ENCODE measurements at places on chromosomes 7 and 10.

- DNase-seq: no peak
Observed at GRCh38 chr7:142606081-142606480, 143.2 kb upstream of the PRSS1 start.

DNA sequence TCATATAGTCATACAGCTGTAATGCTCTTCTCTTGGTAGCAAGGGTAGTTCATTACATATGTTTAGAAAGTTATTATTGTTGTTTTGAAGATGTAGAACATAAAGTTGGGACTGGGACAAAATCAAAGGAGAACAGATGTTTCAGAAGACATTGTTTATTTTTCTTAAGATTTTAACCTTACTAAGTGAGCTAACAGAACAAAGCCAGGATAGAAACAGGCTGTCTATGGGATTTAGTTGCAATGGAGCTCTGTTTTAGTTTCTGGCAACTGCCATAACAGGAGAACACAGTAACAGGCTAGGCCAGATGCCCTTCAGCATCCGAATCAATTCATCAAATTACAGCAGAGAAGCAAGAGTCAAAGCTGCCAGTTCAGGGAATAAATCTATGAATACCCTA, 382.4 kb downstream of the ARL4A start:
- no peak for DNase-seq

DNA sequence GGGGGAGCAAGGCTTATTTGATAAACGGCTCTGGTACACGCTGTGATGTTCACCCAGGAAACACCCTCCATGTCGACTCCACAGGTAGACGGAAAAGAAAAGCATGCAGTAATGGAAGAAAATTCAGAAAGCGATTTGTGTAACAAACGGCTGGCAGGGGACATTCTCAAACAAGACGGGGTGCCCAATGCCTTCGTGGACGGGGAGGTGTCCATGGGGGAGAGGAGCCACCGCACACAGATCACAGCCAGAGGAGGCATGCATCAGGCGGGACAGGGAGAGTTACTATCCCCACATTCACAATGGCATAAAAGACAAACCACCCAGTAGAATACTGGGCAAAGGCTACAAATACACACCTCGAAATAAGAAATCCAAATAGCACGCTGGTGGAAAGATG, 20.1 kb downstream of the CNPY1 start:
- DNase-seq: no peak

- DNase-seq: no peak
Observed at GRCh38 chr7:110418659-110419280, 672.2 kb upstream of the LRRN3 start.

DNA sequence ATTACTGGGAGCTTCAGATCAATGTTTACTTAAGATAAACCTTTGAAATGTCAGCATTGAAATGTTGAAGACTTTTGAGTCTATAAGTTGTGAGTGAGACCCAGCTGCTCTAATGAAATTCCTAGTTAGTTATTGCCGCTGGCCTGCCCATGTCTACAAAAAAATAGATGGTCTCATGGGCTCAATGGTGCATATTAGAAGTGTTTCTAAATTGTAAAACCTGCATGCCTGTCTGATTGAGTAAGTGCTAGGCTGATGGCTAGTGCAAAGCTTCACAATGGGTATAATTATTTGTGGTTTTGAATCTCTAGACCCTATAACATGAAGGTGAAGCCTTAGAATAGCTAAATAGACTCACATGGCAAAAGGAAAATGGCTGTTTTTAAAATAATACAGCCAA, 234.5 kb downstream of the SORCS3 start:
- DNase-seq: no peak

DNA sequence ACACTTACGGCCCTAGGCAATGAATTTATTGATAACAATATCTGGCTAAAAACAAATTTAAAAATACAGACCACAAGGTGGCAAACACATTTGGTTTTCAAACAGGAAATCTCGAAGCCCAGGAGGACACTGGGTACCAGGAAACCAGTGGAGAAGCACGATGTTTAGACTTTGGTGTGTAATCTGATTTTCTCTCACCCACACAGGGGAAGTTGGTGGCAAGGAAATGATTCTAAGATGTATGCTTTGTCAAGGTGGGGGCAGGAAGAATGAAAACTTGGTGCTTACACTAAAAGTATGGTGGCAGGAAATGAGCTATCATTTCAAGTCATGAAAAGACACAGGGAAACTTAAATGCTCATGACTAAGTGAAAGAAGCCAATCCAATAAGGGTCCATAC, 113.2 kb upstream of the ANKRD1 start:
- no peak for DNase-seq

DNA sequence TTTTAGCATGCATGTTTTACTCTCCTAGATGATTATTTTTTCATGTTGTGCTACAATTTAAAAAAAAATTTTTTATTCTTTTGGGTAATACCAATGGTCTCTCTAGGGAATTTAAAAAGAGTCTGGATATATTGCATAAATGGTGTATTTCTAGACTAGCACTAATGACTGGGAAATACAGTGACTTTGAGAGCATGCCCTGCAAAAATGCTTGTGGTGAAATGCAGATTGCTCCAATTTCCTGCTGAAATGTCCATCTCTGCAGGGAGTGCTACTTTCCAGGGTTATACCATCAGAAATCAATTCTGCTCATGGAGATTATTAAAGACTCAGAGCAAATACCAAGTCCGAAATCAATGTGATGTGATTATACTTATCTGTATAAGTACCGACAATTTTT, 186.1 kb downstream of the PRKG1 start:
- DNase-seq: no peak

- DNase-seq: no peak
Observed at GRCh38 chr10:86284355-86285105, 82.1 kb downstream of the GRID1 start.

DNA sequence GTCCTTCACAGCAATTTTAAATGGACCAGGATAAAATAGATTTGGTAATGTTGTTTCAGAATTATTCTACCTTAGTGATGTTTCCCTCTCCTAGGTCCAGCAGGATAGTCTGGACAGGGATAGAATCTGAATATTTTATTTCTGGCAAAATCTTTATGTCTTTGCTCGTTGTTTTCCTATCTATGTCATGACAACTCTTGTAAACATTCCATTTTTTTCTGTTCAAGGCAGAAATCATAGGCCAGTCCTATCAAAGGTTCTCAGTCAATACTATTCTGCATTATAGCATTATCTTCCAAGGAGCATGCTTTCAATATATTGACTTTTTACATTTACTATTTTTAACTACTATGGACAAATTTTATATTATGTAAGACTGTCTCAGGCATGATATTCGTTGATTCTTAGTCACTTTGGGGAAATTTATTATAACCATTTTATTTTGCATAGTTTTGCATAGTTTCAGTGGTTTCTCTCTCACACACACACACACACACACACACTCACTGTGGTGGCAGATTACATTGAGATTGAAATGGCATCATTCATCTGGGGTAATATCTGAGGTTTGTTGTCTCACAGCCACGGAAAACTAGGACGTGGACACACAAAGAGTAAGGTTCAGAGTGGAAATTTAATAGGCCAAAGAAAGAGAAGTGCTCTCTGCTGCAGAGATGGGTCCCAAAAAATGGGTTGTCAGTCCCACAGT, 17.2 kb downstream of the TAS2R60 start:
- DNase-seq: no peak

DNA sequence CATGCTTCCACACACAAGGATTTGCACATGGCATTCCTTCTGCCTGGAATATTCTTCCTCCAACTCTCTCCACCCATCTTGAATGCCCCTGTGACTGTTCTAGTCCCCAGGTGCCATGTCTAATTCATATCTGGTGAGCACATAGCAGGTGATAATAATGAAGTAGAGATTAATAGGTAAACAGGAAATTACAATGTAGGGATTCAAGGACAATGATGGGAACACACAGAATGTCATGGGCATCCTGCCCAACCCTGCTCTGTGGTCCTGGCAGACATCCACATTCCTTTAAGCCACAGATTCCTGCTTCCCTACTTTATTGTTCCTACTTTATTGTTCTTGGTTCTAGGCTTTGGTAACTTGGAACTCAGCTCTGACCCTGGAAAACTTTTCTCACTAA, 115.8 kb downstream of the THSD7A start:
- DNase-seq: no peak

DNA sequence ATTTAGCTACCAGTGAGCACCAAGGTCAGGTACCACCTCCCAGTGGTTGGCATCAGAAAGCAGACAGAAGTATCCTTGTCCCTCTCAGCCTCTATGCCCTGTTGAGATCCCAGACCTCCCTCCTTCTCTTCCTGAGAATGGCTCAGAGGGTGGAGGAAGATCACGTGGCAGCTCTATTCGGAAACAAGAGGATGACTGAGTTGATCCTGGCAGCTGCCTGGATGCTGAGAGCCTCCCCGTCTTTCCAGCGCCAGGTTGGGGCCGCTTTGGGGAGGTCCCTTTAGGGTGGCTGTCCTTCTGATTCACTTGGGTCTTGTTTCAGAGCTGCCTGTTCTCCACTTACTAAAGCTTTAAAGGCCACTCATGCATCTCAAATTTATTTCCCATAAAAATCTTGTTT, 36.9 kb upstream of the NPFFR1 start:
- no peak for DNase-seq

GRCh38 chr7:44216521-44217222, 15.9 kb downstream of the YKT6 start:
- peak; percentile 31 for DNase-seq

DNA sequence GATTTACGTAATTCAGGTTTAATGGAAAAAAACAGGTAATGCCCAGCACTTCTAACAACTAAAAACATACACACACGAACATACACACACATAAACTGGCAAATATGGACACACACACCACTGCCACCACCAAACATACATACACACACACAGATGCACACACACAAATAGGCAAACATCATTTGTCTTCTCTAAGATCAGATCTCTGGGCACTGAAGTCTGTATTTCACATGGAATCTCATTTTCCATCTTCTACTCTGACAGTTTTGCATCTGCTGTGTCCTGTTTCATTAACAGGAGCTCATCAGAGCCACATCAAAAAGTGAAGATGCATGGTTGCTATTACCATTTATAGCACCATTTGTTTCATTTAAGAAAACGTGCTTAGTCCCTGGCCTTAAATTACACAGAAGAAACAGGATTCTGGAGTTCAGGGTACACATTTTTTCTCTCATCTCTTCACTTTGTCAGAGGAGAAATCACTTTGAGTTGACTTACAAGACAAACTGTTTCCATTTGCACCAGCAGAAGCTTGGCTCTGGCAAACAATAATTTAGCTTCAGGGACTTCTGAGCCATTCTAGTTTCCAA, 165.3 kb downstream of the SORCS1 start:
- DNase-seq: no peak

DNA sequence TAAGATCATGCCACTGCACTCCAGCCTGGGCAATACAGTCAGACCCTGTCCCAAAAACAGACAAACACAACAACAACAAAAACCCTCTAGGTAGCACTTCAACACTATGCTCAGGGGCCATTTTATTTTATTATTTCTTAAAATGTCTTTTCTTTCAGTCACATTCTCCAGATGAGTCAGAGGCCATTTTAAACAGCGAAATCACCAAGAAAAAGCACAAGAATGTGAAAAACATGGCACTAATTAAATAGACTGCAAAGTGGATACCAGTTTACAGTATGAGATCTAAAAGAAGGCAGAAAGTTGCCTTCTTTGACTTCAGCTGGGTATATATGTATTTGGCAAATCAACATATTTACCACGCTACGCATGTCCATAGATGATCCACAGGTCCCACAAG, 6.1 kb upstream of the FGL2 start:
- no peak for DNase-seq

DNA sequence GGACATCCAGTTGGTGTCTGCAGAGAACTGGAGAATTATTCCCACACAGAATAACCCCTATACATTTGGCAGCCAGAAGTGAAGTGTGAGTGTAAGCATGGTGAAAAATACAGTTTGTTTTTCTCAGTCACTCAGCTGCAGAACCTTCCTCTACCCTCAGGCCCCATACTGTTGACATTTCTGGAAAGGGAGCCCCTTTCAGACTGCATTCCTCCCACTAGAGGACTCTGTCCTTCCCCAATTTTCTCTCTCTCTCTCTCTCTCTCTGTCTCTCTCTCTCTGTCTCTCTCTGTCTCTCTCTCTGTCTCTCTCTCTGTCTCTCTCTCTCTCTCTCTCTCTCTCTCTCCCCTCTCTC, 86.8 kb upstream of the STEAP1B start:
- peak; percentile 66 for DNase-seq

GRCh38 chr7:98922392-98923187, 44.3 kb downstream of the TRRAP start:
- no peak for DNase-seq

GRCh38 chr10:95201736-95202135, 7.7 kb downstream of the ACSM6 start:
- DNase-seq: no peak

DNA sequence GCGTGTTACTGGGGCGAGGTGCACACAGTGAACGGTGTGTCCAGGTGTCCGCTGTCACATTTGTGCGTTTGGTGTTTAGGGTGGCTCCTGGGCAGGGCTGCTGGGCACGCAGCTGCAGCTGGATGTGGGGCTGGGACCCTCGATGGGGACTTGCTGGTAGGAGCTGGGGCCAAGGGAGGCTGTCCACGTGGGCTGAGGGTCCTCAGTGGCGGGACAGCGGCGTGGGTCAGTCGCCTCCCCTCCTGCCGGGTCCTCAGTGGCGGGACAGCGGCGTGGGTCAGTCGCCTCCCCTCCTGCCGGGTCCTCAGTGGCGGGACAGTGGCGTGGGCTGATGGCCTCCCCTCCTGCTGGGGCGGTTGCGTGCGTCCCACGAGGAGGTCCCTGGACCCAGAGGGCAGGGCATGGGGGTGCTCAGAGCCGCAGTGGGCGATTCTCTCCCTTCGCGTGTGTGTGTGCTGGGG, 68.5 kb downstream of the INPP5A start:
- no peak for DNase-seq

DNA sequence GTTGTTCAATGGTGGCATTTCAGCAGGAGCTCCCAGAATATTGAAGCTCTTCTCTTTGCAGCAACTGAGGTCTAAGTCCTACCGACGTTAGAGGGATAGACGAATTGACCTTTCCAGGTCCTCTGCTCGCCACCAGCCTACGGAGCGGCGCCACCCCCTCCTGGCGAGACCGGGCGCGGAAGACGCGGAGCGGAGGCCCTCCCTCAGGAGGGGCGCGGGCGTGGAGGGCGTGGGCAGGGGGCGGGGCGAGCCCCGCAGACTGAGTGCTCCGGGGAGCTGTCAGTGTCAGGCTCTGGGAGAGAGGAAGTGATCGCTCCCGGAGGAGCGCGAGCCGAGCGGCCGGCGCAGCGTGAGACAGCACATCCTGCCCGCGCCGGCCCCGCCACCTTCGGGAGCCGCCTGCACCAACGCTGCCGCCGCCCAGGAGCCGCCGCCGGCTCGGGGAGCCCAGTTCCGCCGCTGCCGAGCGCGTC, at the start of gene DYNC1I1:
Gene DYNC1I1 (plus strand): TSS at position 257 of the 473 bp plus-strand sequence. CDS start 32,176 bp downstream, outside the sequence.
- peak; percentile 21 for DNase-seq

- no peak for DNase-seq
Observed at GRCh38 chr10:76885816-76886215, 751.8 kb downstream of the KCNMA1 start.
